NCI-H2081 treated with DMSO at 0.1 percent for 48 hours (cell line): ENCODE measurements at places on chromosomes 2 and 18.

GRCh38 chr2:19982268-19982667, 7.6 kb downstream of the WDR35 start:
- DNase-seq: no peak

DNA sequence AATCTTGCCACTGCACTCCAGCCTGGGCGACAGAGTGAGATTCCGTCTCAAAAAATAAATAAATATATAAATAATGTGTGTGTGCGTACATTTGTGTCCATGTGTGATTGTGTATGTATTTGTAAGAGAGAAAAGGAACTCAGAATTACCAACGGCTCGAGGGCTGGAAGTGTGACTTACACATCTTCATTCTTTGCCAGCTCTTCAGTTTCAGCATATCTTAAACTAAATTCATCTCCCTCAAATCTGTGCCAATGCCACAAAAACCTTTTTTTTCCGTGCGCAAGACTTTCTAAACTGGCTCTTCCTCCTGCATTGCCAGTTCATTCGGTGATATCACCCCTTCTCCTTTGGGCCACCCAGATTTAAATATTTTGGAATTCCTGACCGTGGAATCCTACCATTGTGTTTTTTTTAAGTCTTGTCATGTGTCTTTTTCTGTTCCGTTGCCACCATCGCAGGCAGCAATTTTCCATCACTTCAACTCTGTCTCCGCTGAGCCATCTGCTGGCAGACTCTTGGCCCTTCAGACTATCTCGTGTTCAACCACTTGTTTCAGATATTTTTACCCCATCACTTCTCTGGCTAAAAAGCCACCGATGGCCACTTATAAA, 77.0 kb upstream of the ZNF532 start:
- no peak for DNase-seq

DNA sequence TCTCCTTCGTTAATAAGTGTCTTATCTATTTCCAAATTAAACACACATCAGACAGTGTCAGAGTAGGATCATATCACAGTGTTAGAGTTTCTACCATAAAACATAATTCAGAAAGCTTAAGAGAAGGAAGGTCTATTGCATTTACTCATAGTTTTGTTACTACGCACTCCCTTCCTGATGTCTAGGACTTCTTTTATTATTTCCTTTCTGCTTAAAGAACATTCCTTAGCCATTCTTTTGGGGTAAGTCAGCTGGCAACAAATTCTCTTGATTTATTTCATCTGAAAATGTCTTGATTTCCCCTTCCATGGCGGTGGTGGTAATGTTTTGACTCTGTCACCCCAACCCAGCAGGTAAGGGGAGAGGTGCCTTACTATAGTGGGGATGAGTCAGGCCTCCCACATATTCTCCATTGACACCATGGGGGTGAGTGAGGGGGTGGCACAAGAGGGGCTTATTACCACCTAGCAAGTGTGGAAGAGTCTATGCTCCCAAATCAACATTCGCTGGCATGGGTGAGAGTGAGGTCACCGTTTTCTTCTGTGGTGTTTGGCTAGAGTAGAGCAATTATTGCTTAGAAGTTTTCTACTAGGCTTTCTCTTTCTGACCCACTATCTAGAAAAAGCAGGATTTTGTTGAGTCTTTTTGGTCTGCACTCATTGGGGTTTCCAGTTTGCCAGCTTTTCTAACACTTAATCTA, 29.9 kb downstream of the ABCB11 start:
- DNase-seq: no peak

DNA sequence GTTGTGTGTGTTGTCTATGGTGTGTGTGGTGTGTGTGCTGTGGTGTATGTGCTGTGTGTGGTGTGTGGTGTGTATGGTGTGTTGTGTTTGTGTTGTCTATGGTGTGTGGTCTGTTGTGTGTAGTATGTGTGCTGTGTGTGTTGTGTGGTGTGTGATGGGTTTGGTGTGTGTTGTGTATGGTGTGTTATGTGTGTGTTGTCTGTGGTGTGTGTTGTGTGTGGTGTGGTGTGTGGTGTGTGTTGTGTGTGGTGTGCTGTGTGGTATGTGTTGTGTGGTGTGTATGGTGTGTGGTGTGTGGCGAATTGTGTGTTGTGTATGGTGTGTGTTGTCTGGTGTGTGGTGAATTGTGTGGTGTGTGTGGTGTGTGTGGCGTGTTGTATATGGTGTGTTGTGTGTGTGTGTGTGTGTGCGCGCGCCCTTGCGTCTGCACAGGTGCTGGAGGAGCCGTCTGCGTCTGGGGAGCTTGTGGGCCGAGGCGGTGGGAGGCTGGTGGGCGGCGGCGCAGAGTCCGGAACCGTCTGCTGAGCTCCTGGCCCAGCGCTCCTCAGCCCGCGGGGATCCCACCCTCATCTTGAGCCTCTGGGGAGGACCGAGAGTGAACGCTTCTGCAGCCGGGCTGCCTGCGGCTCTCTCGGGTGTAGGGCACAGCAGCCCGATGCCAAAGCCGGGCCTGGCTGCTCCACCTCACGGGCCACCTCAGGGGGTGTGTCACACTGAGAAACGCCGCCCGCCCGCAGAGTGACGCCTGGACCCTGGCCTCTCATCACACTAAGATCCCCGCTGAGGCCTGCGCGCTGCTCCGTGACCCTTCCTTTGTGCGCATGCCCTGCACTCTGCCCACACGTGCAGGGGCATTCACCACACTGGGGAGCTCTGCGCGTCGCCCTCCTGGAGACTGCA, 8.8 kb upstream of the ADI1 start:
- no peak for DNase-seq

DNA sequence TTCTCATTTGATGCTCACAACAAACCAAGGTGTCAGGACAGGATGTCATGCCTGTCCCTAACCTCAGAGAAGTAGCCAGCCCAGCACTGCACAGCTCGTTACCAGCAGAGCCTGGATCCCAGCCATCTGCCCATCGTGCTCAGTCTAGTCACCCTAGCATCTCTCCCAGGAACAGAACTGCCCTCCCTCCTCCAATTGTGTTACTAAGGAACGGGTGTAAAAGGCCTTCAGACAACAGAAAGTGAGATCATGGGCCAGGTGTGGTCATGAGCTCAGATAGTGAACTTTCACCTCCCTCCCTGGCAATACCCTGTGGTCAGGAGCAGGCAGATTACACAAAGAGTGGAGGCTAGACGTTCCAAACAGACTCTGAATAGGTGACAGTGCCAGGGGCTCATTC, 111.8 kb upstream of the PPP1CB start:
- no peak for DNase-seq

- no peak for DNase-seq
Measured at GRCh38 chr2:208783184-208783583, 376.6 kb downstream of the PTH2R start.

GRCh38 chr2:109382226-109382895, 231.4 kb downstream of the SEPTIN10 start:
- no peak for DNase-seq

DNA sequence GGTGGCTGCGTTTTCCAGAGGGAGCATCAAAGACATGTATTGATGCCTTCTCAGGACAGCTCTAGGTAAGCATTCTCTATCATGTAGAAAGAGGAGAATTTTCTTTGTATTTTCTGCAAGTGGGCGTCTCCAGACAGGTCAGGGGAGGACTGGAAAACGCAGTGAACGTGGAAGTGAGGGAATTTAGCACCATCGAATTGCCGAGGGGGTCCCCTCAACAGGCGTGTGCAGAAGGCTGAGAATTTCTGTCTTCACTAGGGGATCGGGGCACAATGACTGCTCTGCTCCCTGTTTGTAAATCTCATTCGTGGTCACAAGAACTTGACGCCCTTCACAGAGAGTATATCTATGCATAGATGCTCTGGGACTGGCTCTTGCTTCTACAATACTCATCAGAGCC, 5.0 kb upstream of the NTSR2 start:
- no peak for DNase-seq

- DNase-seq: no peak
Measured at GRCh38 chr2:5692561-5693286, 540 bp downstream of the SOX11 start.

DNA sequence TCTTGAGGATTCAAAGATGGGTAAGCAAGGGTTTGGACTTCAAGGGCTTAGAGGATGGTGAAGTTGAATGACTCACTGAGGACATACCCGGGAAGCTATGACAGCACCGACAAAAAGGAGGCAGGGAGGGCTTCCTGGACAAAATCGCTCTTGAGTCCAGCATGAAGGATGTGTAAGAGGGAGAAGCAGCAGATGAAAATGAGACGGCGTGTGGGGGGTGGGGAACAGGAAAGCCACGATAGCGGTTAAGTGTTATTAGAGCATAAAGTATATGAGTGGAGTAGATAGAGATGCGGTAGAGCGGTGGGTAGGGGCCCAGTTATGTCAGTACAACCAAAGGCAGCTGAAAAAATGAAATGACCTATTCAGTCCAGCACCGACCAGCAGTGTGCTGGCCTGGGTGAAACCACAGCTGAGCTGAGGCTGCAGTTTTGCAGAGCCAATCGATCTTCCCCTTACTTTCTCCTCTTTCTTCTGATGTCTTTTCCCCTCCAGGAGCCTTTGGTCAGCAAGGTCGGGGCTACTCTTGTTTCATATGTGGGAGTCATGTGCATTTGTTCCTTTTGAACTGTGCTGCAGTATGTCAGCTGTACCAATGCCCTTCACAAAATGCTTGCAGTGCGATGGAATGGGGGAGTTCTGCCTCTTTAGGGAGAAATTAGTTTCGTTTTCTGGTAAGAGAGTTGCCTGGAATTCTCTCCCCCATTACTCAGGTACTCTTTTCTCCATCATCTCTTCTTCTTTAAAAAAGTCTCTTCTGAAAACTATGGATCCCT, 2.0 kb upstream of the THUMPD2 start:
- no peak for DNase-seq

GRCh38 chr18:50053111-50053510, 141.8 kb downstream of the MYO5B start:
- DNase-seq: no peak

- DNase-seq: no peak
Measured at GRCh38 chr2:224258059-224258458, 143.8 kb downstream of the FAM124B start.

- DNase-seq: no peak
Measured at GRCh38 chr2:184351126-184351525, 247.2 kb upstream of the ZNF804A start.

DNA sequence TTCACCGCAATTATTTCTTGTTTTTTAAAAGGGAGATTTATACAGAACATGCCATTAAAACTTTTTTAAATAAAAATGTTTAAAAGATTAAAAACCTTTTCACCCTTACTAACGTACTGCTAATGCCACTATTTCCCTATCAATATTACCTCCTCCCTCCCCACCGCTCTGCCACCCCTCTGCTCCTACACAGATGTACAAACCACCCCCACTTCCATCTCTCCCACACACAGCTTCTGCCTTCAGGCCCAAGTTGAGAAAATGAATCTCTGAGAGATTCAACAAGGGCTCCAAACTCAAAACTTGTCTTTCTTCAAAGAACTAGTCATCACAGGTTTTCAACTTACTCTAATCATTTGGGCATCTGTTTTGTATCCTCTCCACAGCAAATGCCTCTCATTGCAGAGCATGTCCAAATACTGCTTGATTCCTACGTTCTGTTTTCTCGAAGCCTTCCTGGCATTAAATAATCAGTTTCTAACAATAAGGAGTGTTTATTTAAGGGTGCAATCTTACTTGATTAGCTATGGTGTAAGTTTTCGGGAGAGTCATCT, 32.1 kb downstream of the FARSB start:
- DNase-seq: no peak

DNA sequence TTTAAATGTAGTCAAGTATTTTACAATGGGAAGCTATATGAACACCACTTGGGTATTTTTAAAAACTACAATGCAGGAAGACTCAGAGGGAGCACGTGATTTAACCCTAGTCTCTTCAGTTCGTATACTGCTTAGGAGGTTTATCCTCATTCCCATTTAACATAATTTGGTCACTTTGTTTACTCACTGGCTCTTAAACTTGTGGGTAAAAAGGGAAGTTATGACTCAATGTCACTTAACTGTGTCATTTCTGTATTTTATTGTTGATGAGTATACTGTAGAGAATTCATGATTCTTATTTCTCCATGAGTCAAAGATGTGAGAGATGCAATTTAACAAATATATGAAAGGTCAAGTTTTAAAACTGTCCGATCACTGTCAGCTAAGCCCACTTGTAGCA, 48.2 kb downstream of the SLC66A3 start:
- DNase-seq: no peak

- DNase-seq: no peak
Measured at GRCh38 chr18:21341141-21341540, 99.1 kb downstream of the GREB1L start.

DNA sequence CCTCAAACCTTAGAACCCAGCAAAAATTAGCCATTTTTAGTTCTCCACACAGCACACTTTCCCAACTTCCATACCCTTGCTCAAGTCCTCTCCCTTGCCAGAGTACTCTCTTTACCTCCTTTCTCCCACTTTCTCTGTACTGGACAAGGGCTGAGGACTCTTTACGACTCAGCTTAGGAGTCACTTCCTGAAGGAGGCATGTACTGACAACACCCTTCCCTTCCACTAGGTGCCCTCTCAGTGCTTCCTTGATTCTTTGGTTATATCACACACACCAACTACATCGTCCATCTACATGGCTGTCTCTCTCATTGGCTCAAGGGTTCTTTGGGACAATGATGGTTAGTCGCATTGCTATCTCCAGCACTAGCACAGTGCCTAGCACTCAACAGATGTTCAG, 5.2 kb upstream of the C18orf63 start:
- no peak for DNase-seq

- DNase-seq: no peak
Measured at GRCh38 chr2:203175371-203175770, 63.4 kb upstream of the CYP20A1 start.

- DNase-seq: no peak
Measured at GRCh38 chr18:69455125-69455524, 54.4 kb downstream of the DOK6 start.

- no peak for DNase-seq
Measured at GRCh38 chr18:39913672-39914366, 2041.2 kb upstream of the PIK3C3 start.

DNA sequence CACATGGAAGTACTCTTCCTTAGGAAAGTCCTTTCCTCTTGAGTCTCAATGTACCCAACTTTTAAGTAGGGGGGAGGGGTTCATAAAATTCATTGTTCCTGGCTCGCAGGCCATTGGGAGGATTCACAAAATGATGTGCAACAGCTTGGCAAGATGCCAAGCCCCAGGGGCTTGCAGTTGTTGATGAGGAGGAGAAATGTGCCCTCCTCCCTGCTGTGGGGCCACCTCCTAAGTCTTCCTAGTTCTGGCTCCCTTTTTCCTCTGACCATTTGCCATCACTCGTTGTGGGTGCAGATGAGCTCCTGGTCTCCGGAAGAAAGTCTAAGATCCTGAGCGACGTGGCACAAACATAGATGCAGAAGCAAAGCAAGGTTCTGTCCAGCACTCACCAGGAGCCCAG, 435.4 kb downstream of the EIPR1 start:
- DNase-seq: no peak

- no peak for DNase-seq
Measured at GRCh38 chr18:1252534-1252933, 347.9 kb downstream of the ADCYAP1 start.

GRCh38 chr2:222686086-222686750, 14.8 kb downstream of the MOGAT1 start:
- no peak for DNase-seq

- DNase-seq: no peak
Measured at GRCh38 chr2:58899692-58900091, 658.6 kb upstream of the FANCL start.

GRCh38 chr2:133414486-133415209, 153.6 kb downstream of the NCKAP5 start:
- no peak for DNase-seq

GRCh38 chr18:14015416-14015815, 100.1 kb upstream of the MC2R start:
- DNase-seq: no peak

GRCh38 chr2:150303281-150303680, 184.2 kb downstream of the RND3 start:
- DNase-seq: no peak
